Caki2 (cell line): ENCODE measurements at places on chromosomes 13 and 19. TPM values are rescaled to one million over a fixed set of nuclear protein-coding genes. Genes with fewer than 3 reads are reported as not detected.

DACH1 gene
- not detected in 2 replicates for total RNA-seq

ZNF844 gene
- total RNA-seq = 0.24 TPM in 1 of 2 replicates, not detected in the other

OR10H1 gene
- not detected in 2 replicates for total RNA-seq

ATXN8OS gene
- not detected in 2 replicates for total RNA-seq

MIDN gene
- total RNA-seq = 5.8 and 7.6 TPM in 2 replicates

- no peak for DNase-seq
These were observed 142.3 kb upstream of the SOX21 start for GRCh38 chr13:94854688-94855087.

- DNase-seq = no peak
These were observed 182.6 kb downstream of the COL4A1 start for GRCh38 chr13:110124201-110124940.

- no peak for DNase-seq
These were observed at the start of gene PDE4C for GRCh38 chr19:18225702-18226468. TSS of gene PDE4C (minus strand) at chr19:18226438. CDS start at chr19:18226415, 23 bp downstream.

DNA sequence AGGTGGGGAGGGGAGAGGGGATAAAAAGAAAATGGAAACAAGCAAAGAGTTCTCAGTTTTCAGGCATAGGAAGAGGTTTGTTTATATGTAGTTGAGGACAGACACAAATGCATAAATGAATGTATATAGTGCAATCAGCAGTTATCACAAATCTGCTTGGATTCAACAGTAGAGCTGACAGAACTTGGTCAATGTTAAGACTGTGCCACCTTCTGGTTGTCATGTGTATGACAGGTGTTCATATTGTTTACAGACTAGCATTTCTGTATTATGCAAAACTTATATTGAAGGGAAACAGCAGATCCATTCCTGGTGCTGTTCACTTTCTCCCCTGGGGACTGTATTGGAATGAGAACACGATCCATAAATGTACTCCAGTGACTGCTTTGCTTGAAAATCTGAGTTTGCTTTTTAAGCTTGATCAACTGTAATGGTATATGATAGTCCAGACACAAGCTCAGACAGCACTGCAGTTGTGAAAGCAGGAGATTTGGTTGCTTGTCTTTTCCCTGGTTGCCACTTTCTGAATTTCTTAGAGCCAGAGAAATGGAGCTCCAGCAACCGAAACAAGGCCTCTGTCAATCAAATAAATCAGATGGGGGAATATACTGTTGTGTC is 319.5 kb upstream of the OBI1 start:
- DNase-seq = peak; percentile 22

DNA sequence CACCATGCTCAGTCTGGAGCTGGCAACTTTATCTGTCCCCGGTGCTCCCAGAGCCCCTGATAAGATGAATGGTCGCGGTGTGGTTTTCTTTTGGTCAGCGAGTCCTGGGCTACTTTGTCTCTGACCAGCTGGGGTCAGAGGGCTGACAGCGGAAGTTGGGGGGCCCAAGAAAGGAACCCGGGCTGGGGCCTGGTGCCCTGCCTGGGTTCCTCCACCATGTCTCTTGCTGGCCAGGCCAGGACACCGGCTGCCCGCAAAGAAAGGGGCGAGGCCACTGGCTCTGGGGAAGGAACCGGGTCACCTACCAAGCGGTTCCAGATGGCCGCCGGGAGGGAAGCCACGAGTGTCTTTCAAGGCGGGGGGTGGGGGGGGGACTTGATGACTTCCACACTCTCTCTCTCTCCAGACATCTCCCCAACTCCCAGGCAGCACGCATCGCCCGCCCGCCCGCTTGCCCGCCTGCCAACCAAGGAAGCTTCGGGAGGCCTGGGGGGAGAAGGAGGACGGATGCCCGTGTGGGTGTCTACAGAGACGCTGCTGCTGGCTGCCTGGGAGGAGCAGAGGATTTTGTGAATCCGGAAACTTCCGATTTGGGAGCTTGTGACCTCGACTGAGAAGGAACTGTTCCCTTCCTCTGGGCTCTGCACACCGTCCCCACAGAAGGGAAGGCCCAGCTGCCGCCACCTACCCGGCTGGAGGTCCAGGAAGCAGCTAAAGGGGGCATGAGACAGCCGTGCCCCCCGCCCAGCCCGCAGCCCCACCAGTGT is 1.1 kb downstream of the PIP5K1C start:
- DNase-seq = no peak

DNA sequence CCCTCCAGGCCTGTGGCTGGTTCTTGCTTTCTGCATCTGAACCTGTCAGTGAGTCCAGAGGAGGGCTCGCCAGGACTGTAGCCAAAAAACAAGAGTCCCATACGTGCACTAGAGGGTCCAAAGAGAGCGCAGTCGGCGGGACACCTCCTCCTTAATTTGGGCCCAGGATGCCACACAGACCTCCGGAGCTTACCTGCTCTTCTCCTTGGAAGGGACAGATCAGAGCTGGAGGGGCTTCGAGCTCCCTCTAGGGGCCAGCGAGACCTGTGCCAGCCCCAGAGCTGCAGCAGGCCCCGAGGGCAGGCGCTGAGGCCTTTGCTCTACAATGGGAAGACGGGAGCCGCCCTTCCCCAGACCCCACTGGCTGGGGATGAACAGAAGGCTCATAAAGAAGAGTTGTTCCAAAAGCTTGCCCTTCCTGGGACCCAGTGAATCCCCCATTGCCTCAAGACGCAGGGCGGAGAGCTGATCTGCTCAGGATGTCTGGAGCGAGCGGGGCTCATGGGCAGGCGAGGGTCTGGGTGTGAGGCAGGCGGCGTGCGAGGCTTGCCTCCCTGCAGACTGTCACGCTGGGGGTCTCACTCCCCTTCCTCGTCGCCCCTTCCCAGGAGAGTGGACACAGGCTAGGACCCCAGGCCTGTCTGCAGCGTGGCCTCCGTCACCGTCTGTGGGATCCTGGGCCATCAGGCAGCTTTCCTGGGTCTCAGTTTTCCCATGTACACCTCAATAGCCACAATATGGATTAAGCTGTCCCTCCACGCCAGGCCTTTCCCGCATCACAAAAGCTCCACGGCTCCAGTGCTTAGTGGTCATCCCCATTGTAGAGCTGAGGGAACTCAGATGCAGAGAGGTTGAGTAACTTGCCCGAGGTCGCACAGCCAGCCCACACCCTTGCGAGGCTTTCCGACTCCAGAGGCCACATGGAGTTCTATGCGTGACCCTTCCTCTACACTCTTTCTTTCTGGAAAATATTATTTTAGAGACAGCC is 46.9 kb upstream of the VSTM2B start:
- no peak for DNase-seq

DNA sequence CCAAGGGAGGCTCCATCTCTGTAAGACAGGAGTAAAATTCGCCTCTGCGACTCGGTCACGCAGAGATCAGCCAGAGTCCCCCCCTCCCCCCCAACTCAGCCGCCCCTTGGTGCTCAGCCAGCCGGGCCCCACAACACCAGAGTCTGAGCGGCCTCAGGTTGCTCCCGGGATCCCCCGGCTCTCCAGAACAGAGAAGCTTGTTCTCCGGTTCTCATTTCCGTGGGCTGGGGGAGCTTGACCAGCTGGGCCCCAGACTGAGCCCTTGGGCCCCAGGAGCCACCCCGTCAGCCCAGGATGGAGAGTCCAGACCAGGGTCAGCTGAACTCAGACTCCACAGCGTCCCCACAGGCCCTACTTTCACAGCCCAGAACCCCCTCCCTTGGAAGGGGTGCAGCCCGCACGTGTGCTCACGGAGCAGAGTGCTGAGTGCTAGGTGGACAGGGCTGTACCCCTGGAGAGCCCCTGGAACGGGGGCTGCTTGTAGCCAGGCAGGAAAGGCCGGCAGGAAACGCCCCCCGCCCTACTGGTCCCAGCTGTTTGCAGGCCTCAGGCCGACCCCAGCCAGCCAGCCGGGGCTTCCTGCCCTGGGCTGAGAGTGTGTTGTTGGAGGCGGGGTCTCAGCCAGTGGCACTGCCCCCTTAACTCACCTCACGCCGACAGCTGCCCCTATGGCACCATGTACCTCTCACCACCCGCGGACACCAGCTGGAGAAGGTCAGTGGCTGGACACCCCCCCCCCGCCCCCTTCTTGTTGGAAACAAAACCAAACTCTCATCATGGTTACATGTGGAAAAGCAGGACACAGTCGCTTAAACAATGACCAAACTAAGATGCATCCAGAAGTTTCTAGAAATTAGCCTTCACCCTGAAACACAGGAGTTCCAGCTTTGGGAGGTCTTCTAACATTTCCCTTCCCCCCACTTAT is 44.4 kb downstream of the COMP start:
- no peak for DNase-seq
